ENCODE measurements at places on chromosomes 2 and 18. TPM values are rescaled to one million over a fixed set of nuclear protein-coding genes. Genes with fewer than 3 reads are reported as not detected.

SERPINB4 gene
- not detected for total RNA-seq

HJURP gene
- total RNA-seq, result 42.0 TPM

LYPD1 gene
- total RNA-seq, result 58.1 TPM

AMER3 gene
- total RNA-seq, result not detected

CTAGE1 gene
- not detected for total RNA-seq

SH3BP4 gene
- 105 TPM for total RNA-seq

TAF4B gene
- 7.0 TPM for total RNA-seq

FSHR gene
- total RNA-seq, result not detected

LIPG gene
- total RNA-seq, result 78.5 TPM

APCDD1 gene
- 0.53 TPM for total RNA-seq

SOX11 gene
- total RNA-seq, result not detected

DSG1 gene
- not detected for total RNA-seq

ALPG gene
- total RNA-seq, result not detected

Data from thoracic aorta endothelial cell (primary cell).